ENCODE measurements at places on chromosomes 4 and X. TPM values are rescaled to one million over a fixed set of nuclear protein-coding genes. Genes with fewer than 3 reads are reported as not detected.

The PCDH10 gene
- 0.08 TPM for total RNA-seq

The CCDC120 gene
- total RNA-seq = 1.2 TPM

The ATOH1 gene
- not detected for total RNA-seq

The STAP1 gene
- total RNA-seq = not detected

The ACE2 gene
- total RNA-seq = 13.3 TPM

DNA sequence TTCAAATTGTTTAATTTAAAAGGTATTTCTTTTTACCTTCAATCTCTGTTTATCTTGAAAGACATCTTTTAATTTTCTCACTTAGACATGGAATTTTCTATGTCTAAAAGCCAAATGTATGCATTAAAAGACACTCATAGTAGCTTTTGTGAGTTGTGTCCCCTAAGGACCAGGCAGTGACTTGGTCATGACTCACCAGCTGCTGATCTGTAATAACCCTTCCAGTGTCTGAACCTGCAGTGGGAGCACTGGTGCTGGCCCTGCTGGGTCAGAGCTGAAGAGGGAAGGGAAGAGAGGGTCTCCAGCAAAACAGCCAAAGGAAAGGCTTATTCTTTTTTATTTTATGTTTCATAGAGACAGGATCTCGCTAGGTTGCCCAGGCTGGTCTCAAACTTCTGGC is 31.1 kb upstream of the SH3D19 start:
- DNase-seq = no peak

GRCh38 chr4:186643501-186644310 is 80.0 kb downstream of the FAT1 start:
- no peak for DNase-seq

DNA sequence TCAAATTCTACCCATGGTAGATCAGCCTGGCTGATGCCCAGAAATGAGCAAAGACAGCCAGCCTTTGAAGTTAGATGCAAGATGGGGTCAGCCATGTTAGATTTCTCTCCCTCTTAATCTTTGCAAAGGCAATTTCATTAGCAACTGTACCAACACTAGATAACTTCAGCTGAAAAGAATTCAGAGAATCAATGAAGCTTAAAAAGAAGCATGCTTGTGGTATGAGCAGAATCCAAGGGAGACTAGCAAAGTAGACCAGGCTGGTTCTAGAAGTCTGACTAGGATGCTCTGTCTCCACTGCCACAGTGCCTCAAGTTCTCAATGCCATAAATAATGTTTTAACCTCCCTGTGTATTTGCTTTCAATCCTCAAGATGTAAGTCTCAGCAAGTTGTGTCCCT is 247.3 kb downstream of the SLC7A11 start:
- no peak for DNase-seq

- no peak for DNase-seq
Measured at GRCh38 chr4:121900132-121900983, 30.1 kb upstream of the BBS7 start.

- DNase-seq = no peak
Measured at GRCh38 chrX:13750812-13751211, 16.3 kb downstream of the OFD1 start.

DNA sequence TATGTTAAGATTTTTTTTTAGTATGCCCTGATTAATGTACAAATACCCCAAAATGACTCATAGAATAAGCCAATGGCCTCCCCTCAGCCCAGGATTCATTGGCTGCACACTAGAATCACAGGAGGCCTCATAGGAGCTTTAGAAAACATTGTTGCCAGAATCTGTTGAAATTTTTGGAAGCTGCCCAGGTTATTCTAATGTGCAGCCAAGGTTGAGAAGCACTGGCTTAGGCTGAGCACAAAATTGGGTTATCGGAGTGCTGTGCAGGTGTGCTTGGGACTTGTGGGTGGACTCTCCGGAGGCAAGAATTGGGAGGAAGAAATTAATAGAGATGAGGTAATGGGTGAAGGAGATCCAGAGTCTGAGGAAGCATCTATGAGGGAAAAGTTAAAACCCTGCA is 41.3 kb upstream of the VCX start:
- DNase-seq = no peak
